ENCODE measurements at places on chromosomes 7 and 10. TPM values are rescaled to one million over a fixed set of nuclear protein-coding genes. Genes with fewer than 3 reads are reported as not detected.

ASB15 gene
- not detected for total RNA-seq

AIFM2 gene
- total RNA-seq: 8.1 TPM

SYPL1 gene
- total RNA-seq: 80.3 TPM

HEPACAM2 gene
- not detected for total RNA-seq

SFRP5 gene
- total RNA-seq: not detected

SFXN3 gene
- total RNA-seq: 115 TPM

SYT15 gene
- total RNA-seq: under 0.01 TPM

OLAH gene
- not detected for total RNA-seq

TRIM56 gene
- total RNA-seq: 4.7 TPM

ADGRA1 gene
- not detected for total RNA-seq

CFTR gene
- total RNA-seq: not detected

TMEM26 gene
- 1.2 TPM for total RNA-seq

ARPC1B gene
- total RNA-seq: 248 TPM

WDR86 gene
- total RNA-seq: not detected

DNA sequence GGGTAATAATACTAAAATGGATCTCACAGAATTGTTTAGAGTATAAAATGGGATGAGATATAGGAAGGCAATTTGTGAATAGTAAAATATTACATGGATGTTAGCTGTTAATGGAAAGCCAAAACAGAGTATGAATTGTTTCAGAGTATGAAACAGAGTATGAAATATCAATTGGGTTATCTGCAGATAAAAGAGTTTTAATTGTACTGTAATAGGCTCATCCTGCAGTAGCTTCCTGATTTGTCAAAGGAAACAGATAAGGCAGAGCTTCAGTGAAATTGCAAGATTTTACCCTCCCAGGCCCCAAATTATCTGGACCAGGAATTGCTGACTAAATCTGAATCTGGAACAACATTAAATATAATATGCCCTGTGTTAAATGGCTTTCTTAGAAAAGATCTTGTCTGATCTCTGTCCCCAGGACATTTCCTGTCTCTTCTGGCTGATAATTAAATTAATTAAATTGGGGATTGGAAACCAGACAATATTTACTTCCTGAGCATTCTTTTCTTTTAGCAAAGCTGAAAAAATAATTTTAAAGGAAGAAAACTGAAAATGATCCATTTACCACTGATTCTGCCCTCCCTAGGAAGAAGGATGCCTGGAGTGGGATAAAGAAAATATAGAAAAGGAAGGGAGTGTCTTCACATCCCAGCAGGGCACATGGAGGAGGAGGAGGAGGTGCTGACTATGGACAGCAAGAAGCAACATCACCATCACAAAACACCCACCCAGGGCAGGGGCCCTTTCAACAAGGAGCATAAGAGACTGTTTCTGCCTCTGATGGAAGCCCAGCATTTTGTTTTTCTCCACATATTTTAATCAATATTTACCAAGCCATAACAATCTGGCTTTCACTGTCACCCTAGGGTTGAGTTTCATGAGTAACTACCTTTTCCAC lies 18.5 kb downstream of the PTN start:
- no peak for DNase-seq

DNA sequence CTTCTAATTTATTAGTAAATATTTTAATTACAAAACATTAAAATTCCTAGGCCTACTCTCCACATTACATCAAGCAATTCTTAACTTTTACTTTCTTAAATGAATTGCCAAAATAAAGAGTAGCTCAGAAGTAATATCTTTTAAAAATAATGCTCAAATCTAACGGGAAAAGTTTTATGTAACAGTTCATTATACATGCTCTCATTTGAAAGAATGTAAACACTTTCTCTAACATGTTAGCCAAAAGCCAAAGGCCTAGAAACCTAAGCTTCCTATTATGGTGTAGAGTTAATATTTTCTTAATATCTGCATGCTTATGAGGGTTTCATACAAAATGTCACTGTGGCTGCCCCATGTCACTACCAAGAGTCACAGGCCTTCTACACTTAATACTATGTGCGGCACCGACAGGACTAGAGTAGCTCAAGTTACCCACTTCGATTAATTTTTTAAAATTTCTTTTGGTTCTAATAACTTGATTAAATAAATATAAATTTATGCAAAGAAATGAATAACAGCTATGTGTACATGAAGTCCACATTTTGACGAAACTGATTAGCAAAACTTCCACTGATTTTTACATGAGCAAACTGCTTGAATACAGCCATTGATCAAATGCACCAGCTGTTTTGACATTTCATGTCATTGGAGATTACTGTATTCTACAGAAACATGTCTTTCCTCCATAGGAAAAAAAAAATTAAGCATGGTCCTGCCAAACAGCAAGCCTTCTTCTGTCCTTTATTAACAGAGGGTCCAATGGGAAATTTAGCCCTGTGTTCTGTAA lies 3.5 kb downstream of the COBL start:
- no peak for DNase-seq

- DNase-seq: no peak
Observed at GRCh38 chr7:117588352-117588794, 108.5 kb downstream of the CFTR start.

DNA sequence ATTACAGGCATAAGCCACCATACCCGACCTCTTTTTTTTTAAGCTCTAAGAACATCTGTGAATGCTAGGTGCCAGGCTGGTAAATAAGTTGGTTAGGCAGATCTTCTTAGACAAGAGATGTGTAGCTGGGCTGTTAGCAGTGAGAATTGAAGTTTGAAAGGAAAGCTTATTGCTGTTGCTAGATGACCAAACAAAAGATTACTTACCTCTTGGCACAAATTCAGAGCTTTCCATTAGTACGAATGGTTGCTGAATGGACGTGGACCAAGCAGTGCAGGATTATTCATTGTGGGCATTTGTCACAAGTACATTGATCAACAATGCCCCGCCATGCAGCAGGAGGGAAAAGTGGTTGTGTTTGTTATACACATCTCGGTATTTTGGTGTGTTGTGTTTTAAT lies 131.2 kb downstream of the GFRA1 start:
- no peak for DNase-seq

DNA sequence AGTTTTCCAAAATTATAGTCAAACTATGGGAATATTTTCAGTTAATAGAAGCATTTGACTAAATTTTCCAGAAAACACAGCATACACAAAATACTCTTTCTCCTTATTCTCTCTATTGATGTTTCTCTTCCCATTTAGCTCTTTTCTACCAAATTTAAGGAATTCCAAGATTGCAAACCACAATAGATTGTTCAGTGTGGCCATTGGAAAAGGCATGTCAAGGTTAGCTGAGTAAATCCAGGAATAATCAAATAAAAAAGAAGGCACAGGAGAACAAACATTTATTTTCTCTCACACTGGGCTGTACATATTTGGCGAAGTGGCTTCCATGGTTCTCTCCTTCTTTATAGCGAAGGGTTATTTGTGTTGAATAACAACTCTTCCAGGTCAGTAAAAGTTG lies 117.3 kb downstream of the THSD7A start:
- DNase-seq: no peak

- DNase-seq: peak; percentile 73
Observed at GRCh38 chr10:72173619-72174296, 42.1 kb upstream of the ANAPC16 start.

GRCh38 chr10:9301148-9301547 lies 1246.7 kb downstream of the GATA3 start:
- DNase-seq: peak; percentile 10

- no peak for DNase-seq
Observed at GRCh38 chr7:86784765-86785164, 141.1 kb downstream of the GRM3 start.

GRCh38 chr7:112203365-112203739 lies 2.8 kb downstream of the DOCK4 start:
- no peak for DNase-seq

- no peak for DNase-seq
Observed at GRCh38 chr10:128896963-128897362, 570.1 kb upstream of the MGMT start.

DNA sequence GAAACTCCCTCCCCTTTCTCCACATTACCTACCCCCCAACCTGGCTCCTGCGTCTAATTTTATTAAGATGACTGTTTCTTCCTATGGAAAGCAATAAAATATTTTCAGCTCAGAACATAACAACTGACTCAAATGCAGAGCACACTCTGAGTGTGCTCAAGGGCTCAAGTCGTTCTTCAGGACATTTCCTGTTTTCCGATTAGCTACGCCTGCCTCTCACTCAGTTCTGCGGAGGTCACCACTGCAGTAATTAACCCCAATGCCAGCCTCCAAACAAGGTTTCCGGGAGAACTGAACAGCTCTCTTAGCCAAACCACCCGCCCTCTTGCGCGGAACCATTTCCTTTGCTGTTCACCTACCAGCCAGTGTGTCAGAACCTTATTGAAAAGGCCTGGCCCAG lies 19.3 kb downstream of the MYOF start:
- peak; percentile 72 for DNase-seq

DNA sequence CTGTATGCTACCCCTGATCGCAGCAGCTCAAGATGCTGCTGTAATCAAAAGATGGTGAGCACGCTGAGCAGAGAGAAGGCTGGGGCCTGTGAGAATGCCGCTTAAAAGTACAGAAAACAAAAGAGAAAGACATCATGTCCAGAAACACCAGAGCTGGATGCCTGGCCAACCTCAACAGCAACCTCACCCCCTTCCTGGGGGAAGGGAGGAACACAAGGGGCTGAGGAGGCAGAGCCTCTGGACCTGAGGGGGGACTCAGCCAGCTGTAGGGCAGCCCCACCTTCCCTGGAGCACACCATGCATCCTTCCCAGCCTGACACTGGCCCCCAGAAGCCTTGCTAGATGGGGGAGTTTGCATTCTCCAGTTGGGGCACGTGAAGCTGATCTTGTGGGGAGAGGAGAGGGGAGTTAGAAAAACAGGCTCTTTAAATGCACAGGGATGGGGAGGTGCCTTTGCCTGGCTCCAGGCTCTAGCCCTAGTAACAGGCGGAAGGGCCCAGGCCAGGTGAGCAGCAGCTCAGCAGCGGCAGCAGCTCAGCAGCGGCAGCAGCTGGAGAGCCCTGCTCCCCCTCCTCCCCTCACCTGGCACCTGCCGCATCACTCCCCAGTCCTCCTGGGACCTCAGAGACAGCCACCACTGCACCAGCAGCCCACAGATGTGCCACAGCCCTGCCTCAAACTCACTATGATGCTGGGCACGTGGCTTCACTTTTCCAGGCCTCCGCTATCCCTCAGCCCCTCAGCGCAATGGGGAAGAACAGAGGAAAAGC lies 156.3 kb downstream of the NEURL1 start:
- no peak for DNase-seq

- DNase-seq: no peak
Observed at GRCh38 chr7:156993925-156994235, 16.6 kb downstream of the MNX1 start.

DNA sequence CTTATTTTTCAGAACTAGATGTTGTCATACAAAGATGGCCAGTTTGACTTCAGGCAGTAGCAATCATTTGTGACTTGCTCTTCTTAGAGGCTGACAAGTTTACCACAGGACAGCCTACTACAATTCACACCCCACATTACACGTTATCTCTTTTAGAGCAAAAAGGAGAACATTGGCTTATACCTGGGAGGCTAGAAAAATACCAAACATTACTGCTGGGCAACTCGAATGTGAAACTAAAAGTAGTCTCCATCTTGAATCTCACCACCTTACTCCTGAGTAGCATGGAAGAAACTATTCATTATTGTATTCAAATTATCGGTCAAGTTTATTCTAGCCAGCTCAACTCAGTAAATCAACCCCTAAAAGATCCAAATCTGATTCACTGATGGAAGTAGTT lies 90.7 kb upstream of the TMEM26 start:
- no peak for DNase-seq

DNA sequence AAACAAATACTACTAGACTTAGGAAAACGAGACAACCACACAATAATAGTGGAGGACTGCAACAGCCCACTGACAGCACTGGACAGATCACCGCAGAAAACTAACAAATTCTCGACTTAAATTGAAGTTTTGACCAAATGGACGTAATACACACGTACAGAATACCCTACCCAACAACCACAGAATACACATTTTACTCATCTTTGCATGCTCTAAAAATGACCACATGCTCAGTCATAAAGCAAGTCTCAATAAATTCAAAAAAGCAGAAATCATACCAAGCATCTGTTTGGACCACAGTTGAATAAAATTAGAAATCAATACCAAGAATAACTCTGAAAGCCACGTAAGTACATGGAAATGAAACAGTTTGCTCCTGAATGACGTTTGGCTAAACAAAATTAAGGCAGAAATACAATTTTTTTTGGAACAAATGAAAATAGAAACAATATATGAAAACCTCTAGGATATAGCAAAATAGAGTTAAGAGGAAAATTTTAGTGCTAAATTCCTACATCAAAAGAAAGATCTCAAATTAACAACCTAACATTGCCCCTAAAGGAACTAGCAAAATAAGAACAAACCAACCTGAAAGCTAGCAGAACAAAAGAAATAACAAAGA lies 30.6 kb downstream of the MAPK8 start:
- DNase-seq: no peak

- peak; percentile 22 for DNase-seq
Observed at GRCh38 chr10:119313644-119314043, 106.3 kb downstream of the GRK5 start.

DNA sequence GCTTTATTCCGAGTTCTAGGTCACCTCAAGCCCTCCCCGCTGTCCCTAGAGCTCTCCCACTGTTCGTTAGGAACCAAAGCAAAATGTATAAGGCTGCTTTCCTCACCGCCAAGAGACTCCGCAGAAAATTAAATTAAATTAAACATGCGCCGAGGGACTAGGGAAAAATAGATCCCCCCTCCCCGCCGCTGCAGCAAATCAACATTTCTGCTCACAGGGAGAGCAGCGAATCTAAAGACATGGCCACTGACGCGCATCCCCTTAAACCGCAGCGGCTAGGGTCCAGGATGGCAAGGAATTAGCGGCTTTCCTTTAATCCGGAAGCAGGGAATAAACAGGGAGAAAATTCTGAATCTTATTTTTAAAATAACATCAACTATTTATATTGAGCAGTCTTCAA lies 7.6 kb downstream of the SP8 start:
- DNase-seq: no peak

DNA sequence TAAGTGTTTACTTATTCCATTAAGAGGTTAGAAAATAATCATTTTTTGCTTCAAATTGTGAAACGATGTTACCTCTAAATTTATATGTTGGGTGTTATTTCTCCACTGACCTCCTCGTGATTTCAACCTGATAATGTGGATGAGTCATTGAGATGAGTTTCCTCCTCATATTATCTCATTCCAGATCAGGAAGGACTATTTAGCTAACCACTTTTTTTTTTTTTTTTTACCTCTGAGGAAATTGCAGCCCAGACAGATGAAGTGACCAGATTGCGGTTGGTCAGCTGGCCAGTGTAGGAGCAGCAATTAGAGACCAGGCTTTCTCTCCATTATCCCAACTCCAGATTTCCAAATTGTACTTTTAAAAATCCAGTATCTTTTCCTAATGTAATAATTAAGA lies 248.7 kb downstream of the FZD1 start:
- peak; percentile 86 for DNase-seq

GRCh38 chr10:64773357-64773756 lies 1252.2 kb downstream of the REEP3 start:
- no peak for DNase-seq

- DNase-seq: peak; percentile 73
Observed at GRCh38 chr10:89392974-89393373, 551 bp downstream of the IFIT1 start.

- DNase-seq: no peak
Observed at GRCh38 chr10:1631282-1631681, 106.0 kb downstream of the ADARB2 start.

GRCh38 chr7:142584765-142585164 lies 164.5 kb upstream of the PRSS1 start:
- DNase-seq: peak; percentile 26
